ENCODE measurements at places on chromosomes 12 and 14. TPM values are rescaled to one million over a fixed set of nuclear protein-coding genes. Genes with fewer than 3 reads are reported as not detected.

TOX4 gene
- total RNA-seq, result 26.4 TPM

SLC41A2 gene
- total RNA-seq, result 16.8 TPM

SMCO2 gene
- total RNA-seq, result not detected

DLK1 gene
- not detected for total RNA-seq

WIF1 gene
- total RNA-seq, result not detected

DNA sequence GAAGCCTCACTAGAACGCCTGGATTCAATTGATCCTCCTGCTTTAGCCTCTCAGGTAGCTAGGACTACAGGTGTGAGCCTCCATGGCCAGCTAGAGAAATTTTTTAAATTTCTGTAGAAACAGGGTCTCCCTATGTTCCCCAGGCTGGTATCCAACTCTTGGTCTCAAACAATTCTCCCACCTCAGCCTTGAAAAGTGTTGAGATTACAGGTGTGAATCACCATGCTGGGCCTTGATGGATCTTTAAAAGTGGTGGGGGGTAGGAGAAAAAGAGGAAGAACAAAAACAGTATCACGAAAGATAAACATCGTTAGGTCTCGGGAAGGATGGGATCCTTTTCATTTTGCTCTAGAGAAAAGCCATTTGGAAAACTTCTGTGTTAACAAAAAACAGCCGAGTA, 4.5 kb downstream of the GYS2 start:
- DNase-seq, result no peak

DNA sequence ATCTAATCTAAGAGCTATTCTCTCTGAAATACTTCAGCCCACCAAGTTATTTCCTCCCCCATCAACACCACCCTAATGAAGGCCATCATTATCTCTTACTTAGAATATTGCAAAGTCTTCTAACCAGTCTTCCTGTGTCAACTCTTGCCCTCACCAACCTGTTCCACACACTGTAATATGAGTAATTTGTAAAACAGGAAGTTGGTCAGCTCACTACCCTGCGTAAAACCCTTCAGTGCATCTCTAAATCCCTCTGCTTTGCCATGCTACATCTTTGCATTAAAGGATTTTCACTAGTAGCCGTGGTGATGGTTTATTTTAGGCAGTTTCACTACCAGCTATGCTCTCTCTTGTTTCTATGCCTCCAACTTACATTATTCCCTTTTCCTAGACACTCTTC, 70.0 kb downstream of the KIF21A start:
- no peak for DNase-seq

DNA sequence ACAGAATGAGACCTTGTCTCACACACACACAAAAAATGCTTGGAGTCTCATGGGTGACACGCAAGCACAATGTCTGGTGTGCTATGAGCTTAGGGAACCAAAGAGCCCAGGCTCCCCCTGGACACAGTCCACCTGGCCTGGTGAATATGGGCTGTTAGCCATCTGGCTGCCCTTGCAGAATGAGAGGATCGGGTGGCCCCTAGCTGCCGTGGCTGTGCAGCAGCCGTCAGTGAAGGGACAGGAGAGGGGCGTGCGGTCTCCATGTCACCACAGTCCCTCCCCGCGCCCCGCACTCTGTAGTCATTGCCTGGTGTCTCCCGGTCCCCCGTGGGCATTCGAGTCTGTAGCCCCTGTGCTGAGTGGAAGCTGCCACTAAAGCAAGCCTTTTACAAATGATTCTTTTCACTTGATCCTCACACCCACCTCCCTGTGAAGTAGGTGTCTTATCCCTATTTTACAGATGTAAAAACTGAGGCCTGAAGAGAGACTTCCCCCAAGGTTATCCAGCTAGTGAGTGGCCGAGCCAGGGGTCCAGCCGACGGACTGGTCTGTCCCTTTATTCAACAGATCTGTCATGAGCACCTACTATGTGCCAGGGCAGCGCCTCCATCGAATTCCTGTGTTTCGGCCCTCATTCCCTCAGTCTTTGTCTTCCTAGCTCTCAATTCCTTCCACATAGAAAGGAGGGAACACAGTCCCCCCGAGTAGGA, 18.8 kb downstream of the MVK start:
- no peak for DNase-seq

DNA sequence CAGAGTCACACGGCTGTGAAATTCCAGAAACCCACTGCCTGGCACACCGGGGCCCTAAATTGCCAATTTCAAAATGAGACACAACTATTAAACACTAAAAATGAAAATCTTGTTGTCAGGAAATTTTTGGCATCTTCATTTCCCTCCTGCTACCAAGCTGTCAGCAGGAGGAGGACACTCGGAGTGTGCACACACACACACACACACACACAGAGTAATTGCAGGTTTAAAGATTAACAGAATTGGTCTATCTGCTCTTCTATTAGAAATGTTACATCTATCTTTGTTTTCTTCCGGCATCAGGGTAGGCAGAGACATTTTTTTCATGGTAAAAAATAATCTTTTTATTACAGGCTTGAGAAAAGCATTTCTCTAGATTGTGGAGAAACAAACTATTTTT, 314.2 kb downstream of the EGLN3 start:
- no peak for DNase-seq

- no peak for DNase-seq
Observed at GRCh38 chr14:80504781-80505180, 293.5 kb upstream of the DIO2 start.

DNA sequence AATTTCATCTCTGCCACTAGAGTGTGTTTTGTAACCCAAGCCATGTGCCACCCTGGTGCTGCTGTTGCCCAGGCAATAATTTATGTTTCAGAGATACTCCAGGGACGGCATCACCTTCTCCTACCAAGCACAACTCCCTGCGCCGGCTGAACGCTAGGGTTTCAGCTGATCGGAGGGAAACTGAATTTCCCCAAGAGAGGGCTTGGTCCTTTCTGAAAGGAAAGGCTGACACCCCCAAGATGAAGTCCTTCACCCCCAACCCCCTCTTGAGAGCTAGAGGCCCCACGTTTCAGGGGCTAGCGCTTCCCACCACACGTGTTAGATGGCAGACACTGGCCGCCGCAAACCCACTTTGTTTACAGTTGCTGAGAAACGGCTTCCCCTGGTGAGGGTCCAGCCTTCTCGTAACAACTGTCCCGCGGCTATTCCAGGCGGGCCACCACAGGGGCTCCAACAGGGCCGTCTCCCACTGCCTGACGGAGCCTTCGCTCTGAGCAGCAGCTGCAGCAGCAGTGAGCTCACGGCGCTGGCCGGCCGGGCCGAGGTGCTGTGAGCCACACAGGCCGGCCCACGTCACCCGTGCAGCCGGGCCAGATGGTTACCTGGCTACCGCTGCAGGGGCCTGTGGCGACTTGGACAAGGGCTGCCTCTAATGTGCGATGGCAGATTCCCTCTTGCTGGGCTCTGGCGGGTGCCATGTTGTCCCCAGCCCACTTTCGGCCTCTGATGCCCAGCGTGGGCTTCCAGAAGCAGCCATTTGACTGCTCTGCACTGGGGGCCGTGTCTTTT, 66.4 kb downstream of the TESC start:
- no peak for DNase-seq

DNA sequence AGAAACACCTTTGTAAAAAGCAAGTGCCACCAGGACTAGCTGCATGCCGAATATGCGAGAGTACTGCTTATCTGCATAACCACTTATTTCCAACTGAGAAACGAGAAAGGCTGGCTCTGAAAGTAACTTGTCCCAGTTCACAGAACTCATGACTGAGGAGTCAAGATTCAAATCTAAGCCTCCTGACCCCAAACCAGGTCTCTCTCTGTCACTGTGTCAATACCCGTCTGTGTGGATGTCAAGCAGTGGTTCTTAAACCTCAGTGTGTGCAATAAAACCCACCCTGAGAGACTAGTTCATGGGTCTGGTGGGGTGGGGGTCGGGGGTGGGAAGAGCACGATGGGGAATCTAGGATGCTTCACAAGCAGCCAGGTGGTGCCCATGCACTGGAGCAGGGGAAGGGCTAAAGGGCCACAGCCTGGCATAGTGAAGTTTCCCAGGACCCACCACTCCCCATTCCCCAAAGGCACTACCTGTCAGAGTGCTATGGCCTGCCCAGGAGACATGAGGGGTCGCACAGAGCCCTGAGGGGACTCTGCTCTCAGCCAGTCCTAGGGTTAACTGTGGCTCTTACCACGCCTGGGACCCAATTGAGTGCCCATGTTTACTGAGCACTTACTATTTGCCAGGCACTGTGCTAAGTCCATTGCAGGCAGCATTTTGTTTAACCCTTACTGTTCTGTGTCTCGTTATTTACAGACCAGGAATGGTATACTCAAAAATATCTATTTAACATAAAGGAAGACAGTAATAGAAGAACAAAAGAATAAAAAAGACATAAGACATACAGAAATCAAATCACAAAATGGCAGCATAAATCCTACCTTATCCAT, 33.4 kb upstream of the PNMA1 start:
- no peak for DNase-seq

DNA sequence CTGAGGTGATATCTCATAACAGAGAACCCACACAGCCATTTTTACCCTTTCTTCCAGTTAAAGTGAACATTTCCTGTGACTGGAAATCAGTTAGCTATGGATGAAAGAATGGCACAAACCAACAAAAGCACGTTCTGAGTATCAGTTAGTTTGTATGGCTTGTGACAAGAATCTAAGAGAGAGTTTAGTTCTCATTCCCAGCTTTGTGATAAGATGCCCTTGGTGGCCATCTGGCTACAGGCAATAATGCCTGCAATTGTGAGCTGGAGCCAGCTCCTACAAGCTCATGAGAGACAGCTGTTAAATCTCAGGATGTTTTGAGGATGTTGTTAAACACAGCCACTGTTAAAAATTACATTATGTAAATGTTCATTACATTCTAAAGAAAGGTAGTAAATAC, 122.0 kb upstream of the FRMD6 start:
- DNase-seq, result no peak

- peak; percentile 81 for DNase-seq
Observed at GRCh38 chr12:109445191-109445609, 31.9 kb downstream of the KCTD10 start.
